ENCODE measurements at places on chromosomes 7 and 10.
A peak's percentile ranks its signal among the peaks of the same experiment; 100 is the strongest.

DNA sequence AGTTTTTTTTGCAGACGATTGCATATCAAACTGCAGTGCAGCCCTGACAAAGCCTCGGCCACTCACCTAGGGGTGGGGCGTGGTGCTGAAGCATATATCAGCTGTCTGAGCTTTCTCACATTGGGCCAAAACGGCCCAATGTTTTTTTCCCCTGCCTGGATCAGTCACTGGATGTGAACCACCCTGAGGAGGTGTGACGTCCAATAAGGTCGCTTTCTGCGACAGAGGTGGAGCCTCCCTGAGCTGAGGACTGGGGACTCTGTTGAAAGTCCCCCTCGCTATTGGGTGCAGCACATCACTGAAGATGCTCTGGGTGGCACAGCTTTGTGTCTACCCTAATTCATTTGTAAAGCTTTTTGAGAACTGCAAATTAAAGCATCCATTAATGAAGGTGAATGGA is 60.9 kb downstream of the SEM1 start:
- no peak for DNase-seq

- DNase-seq, result peak; percentile 3
Measured at GRCh38 chr10:91409069-91409868, 875 bp upstream of the HECTD2 start.

GRCh38 chr7:82549616-82550285 is 106.2 kb upstream of the CACNA2D1 start:
- no peak for DNase-seq

DNA sequence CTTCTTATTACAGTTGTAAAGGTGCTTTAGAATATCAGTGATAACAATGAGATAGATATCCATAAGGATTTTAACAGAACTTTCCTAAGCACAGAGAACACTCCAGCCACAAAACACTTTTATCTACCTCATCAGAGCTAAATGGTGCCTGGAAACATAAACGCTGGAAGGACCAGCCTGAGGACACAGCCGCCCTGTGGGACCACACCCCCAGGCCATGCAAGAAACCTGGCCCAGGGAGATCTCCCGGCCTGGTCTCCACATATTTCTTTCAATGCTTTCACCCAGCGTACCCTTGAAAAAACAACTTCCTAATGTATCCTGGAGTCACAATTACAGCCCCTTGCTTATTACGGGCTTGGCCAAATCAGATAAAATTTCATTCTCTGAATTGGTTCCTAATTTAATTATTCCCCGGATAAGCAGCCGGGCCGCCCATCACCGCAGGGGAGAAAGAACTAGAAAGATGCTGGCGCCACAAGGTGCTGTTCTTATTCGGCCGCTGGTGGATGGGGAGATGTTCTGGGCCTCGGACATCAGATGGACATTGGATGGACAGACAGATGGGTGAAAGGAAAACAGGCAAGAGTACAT is 11.8 kb downstream of the CHST15 start:
- no peak for DNase-seq

DNA sequence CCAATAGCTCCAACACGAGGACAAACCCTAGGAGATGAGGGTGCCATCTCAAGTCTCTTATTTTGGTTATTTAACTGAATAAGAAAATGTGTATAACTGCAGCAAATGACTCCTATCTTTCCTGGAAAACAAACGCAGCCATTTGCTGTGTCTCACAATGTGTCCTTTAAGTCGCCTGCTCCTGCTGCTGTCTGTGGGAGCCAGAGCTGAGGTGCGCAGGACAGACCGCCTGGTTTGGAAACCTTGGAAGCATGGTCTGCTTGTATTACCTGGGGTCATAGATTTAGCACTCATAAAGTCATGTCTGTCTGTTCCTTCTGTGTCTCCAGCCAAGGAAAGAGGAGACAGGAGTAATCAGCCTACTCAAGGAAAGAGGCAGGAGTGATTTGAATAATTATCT is 760.2 kb downstream of the GRID1 start:
- DNase-seq, result no peak

GRCh38 chr10:129024046-129024445 is 443.0 kb upstream of the MGMT start:
- no peak for DNase-seq

DNA sequence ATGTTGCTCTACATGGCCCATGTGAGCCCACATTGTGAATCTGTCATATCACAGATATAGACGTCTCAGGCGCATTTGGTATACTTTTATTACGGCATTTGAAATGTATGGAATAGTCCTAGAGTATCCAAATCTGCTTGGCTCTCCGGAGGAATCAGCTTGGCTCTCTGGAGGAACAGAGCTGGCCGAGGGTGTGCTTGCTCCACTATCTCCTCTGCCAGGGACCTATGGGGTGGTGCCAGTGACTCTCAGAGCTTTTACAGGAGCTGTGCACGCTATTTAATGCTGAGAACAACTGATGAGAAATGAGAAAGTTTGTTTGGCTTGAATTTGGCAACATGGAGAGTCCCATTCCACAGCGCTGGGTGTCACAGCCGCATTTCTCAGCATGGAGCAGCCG is 144.0 kb downstream of the ZMYND11 start:
- no peak for DNase-seq

- no peak for DNase-seq
Measured at GRCh38 chr7:104903846-104904245, 110.2 kb upstream of the KMT2E start.

- DNase-seq, result no peak
Measured at GRCh38 chr7:157282141-157282801, 54.5 kb upstream of the DNAJB6 start.

- no peak for DNase-seq
Measured at GRCh38 chr7:112257073-112257472, 50.6 kb downstream of the ZNF277 start.

GRCh38 chr7:133290041-133290440 is 37.2 kb downstream of the EXOC4 start:
- no peak for DNase-seq

DNA sequence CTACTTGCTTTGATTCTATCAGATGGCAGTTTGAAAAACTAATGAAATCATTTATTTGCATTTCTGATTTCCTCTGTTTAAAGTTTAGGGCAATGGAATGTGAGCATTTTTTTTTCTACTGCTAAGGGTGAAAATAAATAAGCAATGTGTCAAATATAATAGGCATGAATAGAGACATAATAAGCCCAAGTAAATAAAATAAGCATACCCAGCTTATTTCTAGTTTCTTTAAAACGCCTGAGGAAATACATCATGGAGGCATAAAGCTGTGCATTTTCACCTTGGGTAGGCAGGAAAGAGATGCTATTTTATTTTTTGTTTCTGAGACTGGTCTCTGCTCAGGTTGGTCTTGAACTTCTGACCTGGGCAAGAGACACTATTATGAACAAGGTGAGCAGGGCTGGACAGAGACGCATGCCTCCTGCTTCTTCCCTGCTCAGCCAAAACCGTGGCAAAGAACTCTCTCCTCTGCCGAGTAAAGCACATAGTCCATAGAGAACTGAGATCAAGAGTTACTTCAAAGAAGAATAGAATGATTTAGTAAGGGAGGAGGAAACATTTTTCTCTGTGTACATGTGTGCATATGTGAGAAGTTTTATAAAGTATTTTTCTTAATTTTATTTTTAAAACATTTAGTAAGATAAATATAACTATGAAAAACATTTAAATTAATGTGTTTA is 138.1 kb downstream of the GNAI1 start:
- DNase-seq, result no peak

DNA sequence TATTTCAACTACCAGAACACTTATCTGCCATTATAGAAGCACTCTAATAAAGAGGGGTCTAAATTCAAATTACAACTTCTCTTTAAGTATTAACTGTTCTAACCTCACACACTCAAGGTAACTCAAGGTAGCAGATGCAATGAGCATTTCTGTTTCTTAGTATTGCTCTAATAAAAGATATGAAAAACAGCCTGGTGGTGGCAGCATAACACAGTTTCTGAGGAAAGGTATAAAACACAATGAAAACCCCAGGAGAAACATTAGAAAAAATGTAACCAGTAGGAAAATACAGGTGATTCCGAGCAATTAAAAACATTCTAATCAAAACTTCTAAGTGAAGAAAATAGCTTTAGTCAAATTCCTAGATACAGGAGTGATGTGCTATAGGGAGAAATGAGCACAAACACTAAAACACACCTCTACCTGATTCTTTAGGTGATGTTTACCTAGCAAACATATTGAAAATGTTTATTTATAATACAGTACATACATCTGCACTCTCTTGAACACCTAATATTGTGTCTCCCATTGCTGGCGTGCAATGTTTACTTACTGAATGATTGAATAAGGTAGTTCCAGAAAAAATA is 3.5 kb downstream of the MKRN1 start:
- peak; percentile 59 for DNase-seq

- no peak for DNase-seq
Measured at GRCh38 chr7:129315960-129316359, 91.1 kb downstream of the AHCYL2 start.

DNA sequence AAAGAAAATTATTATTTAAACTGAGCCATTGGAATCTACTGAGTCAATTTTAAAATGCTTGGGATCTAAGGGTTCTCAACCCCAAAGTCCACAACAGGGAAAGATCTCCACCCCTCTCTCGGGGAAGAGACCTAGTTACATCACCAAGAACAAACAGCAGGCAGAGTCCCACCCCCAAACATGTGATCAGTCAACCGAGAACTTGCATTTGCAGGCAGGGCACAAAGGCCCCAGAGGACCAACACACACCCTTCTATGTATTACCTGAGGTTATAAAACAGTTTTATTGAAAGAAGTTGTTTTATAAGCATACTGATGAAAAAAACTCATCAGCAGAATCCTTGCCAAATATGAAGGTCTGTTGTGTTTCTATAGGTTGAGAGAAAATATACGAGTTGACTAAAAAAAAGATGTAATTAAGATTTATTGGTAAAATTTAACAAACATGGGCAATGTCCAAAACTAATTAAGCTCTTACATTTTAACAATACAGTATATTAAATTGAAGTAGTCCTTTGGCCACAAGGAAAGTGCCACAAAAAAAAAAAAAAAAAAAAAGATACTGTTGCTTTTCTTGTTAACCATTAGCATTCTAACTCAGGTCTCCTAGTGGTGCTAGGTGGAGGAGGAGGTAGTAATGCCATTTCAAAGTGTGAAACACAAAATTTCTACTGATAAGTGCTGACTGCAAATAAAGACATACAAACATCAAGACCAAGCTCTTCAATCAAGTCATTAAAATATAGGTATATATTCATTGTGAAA is 975 bp upstream of the USP54 start:
- peak; percentile 25 for DNase-seq

DNA sequence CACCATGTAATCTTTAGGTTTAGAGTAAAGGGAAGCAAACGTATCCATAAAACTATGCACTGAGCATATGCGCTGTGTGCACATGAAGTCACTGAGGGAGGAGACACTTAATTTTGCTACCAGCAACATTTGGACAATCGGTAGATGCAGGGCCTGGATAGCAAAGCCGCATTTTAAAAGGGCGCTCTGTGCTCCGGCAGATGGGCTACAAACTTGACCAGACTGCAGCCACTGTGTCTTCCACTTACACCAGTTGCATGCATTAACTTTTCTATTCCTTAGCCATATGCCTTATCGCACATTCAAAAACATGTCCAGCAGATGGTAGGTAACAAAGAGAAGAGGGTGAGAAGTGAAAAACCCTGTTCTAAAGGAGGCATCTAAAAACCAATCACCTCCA is 18.3 kb downstream of the FAM171A1 start:
- DNase-seq, result no peak

DNA sequence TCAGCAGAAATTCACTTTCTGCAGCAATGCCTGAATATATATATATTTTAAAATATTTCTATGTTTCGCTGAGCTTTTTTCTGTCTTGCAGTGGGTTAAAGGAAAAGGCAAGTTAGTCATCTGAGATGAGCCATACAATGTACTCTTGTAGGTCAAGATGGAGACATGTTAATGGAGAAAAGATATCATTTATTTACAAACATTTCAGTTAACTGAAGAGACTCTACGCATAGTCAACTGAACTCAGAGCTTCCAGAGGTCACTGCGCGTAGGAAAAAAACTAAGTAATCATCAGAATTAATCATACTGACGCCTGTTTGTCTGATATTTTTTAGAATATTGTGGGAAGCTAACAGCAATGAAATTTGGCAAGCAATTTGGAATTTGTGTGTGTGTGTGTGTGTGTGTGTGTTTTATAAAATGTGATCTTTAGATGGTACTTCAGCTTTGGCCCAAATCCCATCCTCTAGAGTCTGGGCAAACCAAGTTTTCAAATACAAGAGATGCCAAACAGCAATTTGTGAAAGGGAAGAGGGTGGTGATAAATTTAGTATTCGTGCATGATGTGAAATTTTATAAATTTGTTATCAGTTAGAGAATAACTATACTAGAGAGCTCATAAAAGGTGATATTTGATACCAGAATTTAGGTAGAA is 193.9 kb upstream of the AGR3 start:
- DNase-seq, result no peak

- no peak for DNase-seq
Measured at GRCh38 chr7:2109251-2109872, 123.4 kb downstream of the MAD1L1 start.

- DNase-seq, result no peak
Measured at GRCh38 chr7:67553378-67553777, 556.7 kb downstream of the TYW1 start.

GRCh38 chr10:4892681-4893080 is 66.7 kb downstream of the AKR1E2 start:
- DNase-seq, result no peak

DNA sequence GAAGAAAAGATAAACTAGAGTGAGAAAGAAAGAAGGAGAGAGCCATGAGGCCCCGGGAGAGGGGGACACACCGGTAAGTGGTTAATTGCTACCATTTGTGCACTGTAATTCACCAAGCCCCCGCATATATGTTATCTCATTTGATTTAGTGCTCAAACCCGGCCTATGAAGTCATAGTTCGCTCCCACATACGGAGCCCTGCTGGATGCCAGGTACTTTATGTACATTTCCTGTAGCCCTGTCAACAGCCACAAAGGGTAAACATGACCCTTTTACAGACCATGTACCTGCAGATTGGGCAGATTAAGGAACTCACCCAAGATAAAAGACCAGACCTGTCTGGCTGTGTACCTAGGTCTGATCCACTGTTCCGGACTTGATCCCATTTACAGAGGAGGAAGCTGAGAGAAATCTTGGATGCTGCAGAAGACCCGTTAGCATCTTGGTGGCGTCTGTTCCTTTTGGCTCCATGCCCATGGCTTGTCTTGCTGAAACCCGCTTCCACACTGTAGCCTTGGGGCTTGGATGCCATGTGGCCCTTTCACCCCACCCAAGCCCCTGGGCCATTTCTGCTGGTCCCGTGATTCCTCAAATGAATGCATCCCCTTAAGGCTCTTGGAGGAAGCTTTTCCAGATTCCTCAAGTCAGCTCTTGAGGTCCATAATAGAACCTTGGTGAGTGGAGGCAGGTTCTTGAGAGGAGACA is 32.3 kb downstream of the FAM241B start:
- DNase-seq, result no peak

- no peak for DNase-seq
Measured at GRCh38 chr7:1920266-1920681, 250.2 kb downstream of the ELFN1 start.

GRCh38 chr10:35523670-35524225 is 81.4 kb upstream of the GJD4 start:
- no peak for DNase-seq

Measured in NCI-H187 treated with DMSO at 0.1 percent for 48 hours (cell line).